Uterine smooth muscle cell (primary cell): ENCODE measurements at places on chromosomes 5 and 9. TPM values are rescaled to one million over a fixed set of nuclear protein-coding genes. Genes with fewer than 3 reads are reported as not detected.

The ITK gene
- total RNA-seq = not detected in 2 replicates

The PLAC8L1 gene
- total RNA-seq = not detected in 2 replicates

The ACTBL2 gene
- 0.11 and 0.12 TPM in 2 replicates for total RNA-seq

The F12 gene
- total RNA-seq = 0.22 and 0.50 TPM in 2 replicates

The SPINK5 gene
- not detected in 2 replicates for total RNA-seq

The RPL12 gene
- 996 and 1,569 TPM in 2 replicates for total RNA-seq

The NR5A1 gene
- total RNA-seq = not detected in 2 replicates

The FAM163B gene
- total RNA-seq = not detected in 2 replicates

The MARVELD2 gene
- total RNA-seq = 0.44 and 0.75 TPM in 2 replicates

The SIT1 gene
- not detected in 2 replicates for total RNA-seq

The DNAH5 gene
- 0.11 and 0.37 TPM in 2 replicates for total RNA-seq

The SH3GL2 gene
- 0.33 and 0.50 TPM in 2 replicates for total RNA-seq

The MELK gene
- 17.2 and 64.6 TPM in 2 replicates for total RNA-seq

The TAS2R1 gene
- not detected in 2 replicates for total RNA-seq

The C9orf72 gene
- 11.0 and 16.0 TPM in 2 replicates for total RNA-seq

The ANKRD20A1 gene
- 0.12 and 0.22 TPM in 2 replicates for total RNA-seq

The PCDHGA10 gene
- 4.9 and 5.2 TPM in 2 replicates for total RNA-seq

The MAMDC4 gene
- 1.1 and 3.1 TPM in 2 replicates for total RNA-seq

The STING1 gene
- total RNA-seq = 8.6 and 9.5 TPM in 2 replicates

The EIF4EBP3 gene
- 0.77 and 1.1 TPM in 2 replicates for total RNA-seq

The NDOR1 gene
- 2.6 and 4.8 TPM in 2 replicates for total RNA-seq

The MSH3 gene
- 16.0 TPM in 2 replicates for total RNA-seq

The SLCO4C1 gene
- under 0.01 TPM in 2 replicates for total RNA-seq

The MEGF9 gene
- 5.1 and 7.9 TPM in 2 replicates for total RNA-seq

The KIF12 gene
- total RNA-seq = not detected in 2 replicates

The PRR16 gene
- total RNA-seq = 5.9 and 12.7 TPM in 2 replicates

The OCLN gene
- total RNA-seq = 1.7 and 2.0 TPM in 2 replicates

The SOX30 gene
- total RNA-seq = 0.12 TPM in 1 of 2 replicates, not detected in the other

The IL4 gene
- not detected in 2 replicates for total RNA-seq

The ADAMTS6 gene
- total RNA-seq = 155 and 181 TPM in 2 replicates

The PPP3R2 gene
- not detected in 2 replicates for total RNA-seq

The NUP188 gene
- 37.7 and 70.7 TPM in 2 replicates for total RNA-seq

The PCDHGB6 gene
- total RNA-seq = 2.4 and 2.9 TPM in 2 replicates

The ISCA1 gene
- total RNA-seq = 15.5 and 17.5 TPM in 2 replicates

The PCDHB3 gene
- 0.75 and 0.77 TPM in 2 replicates for total RNA-seq

The KLHL3 gene
- 3.4 and 4.0 TPM in 2 replicates for total RNA-seq

The ZNF484 gene
- total RNA-seq = 12.5 and 13.7 TPM in 2 replicates

The SLC25A2 gene
- total RNA-seq = 0.50 and 0.66 TPM in 2 replicates

The ADAMTS19 gene
- 0.12 and 1.2 TPM in 2 replicates for total RNA-seq

The CDX1 gene
- total RNA-seq = 0.12 TPM in 1 of 2 replicates, not detected in the other

The TIFAB gene
- under 0.01 TPM in 1 of 2 replicates, not detected in the other for total RNA-seq

The DUSP1 gene
- total RNA-seq = 94.5 and 162 TPM in 2 replicates

The TMEM171 gene
- 0.62 and 3.0 TPM in 2 replicates for total RNA-seq

The APC gene
- total RNA-seq = 67.9 and 80.6 TPM in 2 replicates

The ANKDD1B gene
- total RNA-seq = 0.33 and 0.62 TPM in 2 replicates

The DDX4 gene
- total RNA-seq = not detected in 2 replicates

The PCDH1 gene
- total RNA-seq = 1.4 TPM in 2 replicates

The MOB3B gene
- 0.12 and 0.33 TPM in 2 replicates for total RNA-seq

The MACROH2A1 gene
- 225 and 253 TPM in 2 replicates for total RNA-seq

The CCDC192 gene
- not detected in 2 replicates for total RNA-seq

The PCDHB11 gene
- under 0.01 TPM in 1 of 2 replicates, not detected in the other for total RNA-seq

The ROPN1L gene
- total RNA-seq = 0.37 and 0.44 TPM in 2 replicates

The GPX8 gene
- 112 and 126 TPM in 2 replicates for total RNA-seq

The EGFL7 gene
- 7.2 and 12.2 TPM in 2 replicates for total RNA-seq

The ARL14EPL gene
- total RNA-seq = 0.89 TPM in 1 of 2 replicates, not detected in the other

The LECT2 gene
- not detected in 2 replicates for total RNA-seq

The SLC9A3 gene
- 0.75 and 1.2 TPM in 2 replicates for total RNA-seq
